ENCODE measurements at places on chromosomes 2 and 18.

GRCh38 chr2:129164220-129164949 is 815.1 kb upstream of the RAB6C start:
- no peak for DNase-seq

GRCh38 chr2:99468155-99468554 is 21.7 kb downstream of the REV1 start:
- DNase-seq, result no peak

DNA sequence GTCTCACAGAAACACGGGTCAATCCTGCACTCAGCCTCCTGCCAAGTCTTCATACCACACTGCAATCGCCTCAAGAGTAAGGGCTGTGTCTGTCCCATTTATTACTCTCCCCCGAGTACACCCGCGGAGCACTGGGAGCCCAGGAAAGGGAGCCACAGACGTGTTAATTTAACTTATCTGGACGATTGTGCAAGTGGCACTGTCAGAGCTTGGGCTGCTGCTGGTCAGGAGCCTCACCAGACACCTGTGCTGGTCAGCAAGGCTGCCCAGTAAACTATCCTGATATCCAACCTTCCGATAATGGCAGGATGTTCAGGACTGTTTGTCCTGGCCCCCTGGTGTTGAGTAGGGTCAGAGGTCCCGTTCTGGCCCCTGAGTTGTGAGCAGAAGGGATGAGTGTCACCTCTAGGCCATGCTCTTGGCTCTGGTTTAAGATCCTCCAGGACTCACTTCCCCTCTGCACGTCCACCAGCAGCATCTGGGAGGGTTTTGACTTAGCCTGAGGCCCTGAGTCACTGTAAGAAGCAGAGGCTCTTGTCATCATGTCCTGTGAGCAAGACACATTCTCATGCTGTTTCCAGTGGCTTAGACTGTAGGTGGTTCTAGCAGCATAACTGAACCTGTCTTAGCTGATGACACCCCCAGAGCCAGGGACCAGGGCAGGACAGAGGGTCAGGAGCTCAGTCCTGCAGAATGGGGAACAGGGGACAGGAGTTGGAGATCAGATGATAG is 82.5 kb upstream of the ARL4C start:
- no peak for DNase-seq

- DNase-seq, result peak; percentile 64
Measured at GRCh38 chr2:100321866-100322820, at the start of gene LONRF2. Gene LONRF2 (minus strand): TSS chr2:100322501. CDS start chr2:100322093, 408 bp downstream.

- no peak for DNase-seq
Measured at GRCh38 chr2:98293030-98293429, 53.2 kb upstream of the CNGA3 start.

DNA sequence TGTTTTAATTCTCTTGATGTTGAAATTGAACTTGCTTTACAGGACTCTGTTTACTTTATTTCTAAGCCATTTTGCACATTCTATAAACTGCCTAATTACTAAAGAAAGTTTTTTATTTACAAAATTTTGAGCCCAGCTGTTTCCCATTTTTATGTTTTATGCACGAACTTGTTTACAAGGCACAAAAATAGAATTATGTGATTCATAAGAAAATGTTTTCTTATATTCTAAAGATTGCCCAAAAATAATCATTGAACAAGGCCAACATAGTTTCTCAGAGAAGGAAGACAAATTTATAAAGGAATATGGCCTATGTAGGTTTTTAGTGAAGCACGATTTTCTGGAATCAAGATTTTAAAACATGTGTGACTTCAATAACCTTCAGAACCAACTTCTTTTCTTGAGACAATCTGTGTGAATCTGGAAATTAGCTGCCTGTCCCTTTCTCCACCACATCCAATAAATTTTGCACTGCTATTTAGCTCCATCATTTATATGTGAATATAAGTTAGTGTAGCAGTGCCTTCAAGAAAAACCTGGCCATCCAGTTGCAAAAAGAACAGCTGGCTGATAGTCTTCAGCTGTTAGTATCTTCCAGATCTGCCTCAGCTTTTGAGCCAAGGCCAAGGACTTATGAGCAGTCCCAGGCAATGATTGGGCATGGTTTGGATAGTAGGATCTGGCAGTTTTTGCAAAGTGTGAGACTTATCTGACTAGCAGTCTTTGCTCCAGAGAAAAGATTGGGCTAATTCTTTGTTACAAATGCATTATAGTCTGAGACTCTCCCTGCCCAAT is 253.2 kb upstream of the COL3A1 start:
- DNase-seq, result no peak

Measured in NCI-H2107 (cell line).